ENCODE measurements at places on chromosomes 3 and 15. TPM values are rescaled to one million over a fixed set of nuclear protein-coding genes. Genes with fewer than 3 reads are reported as not detected.

Gene NR2E3
- not detected for total RNA-seq

Gene CHRNB4
- total RNA-seq: not detected

Gene ZIC4
- 3.4 TPM for total RNA-seq

Gene TNNC1
- total RNA-seq: 8.2 TPM

Gene C3orf20
- not detected for total RNA-seq

Gene SGO1
- total RNA-seq: 19.3 TPM

Data from LHCN-M2 (cell line).